ENCODE measurements at places on chromosomes 4 and X. TPM values are rescaled to one million over a fixed set of nuclear protein-coding genes. Genes with fewer than 3 reads are reported as not detected.

DNA sequence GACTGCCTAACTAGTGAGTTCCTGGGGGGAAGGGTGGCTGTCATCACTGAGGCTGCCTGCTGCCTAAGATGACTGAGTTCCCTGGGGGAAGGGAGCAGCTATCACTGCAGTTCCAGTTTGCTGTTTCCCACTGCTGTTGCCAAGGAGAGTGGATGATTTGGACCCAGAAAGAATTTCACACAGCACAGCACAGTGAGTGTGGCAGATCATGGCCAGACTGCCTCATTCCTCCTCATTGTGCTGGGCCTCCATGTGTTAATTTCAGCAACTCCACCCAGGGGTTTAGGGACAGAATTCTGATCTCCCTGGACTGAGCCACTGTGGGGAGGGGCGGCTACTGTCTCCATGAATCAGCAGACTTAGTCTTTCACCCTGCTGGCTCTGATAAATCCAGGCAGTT is 125.0 kb downstream of the TEX13C start:
- no peak for DNase-seq

DNA sequence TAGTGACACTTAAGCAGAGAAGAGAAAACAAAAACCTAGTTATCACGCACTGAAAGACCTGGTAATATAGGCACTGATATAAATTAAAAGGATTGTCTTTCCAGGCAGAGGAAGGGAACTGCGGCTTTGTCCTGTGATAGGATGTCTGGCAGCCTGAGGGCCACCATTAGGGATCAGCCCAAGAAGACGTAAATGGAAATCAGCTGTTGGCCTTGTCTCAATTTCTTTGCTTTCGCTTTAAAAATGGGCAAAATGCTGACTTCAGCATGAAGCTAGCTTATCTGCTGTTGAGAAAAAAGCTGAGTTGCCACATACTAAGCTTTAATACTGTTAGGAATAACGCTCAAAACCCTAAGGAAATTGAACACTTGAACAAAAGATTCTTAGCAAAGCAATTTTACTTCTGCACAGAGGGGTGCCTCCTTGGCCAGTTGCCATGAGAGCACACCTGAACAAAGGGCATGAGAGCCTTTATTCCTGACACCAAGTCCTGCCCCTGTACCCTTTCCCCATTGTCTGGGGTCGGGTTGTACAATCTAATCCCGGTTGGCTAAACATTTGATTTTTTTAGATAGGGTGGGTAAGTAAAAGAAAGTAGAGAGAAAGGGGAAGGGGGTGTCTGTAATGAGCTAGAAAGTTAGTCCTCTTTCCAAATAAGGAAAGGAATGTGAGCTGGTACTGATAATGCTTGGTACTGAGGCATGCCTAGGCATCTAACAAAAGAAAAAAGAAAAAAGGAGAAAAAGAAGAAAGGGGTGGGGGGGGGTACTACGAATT is 85.1 kb upstream of the UCP1 start:
- peak; percentile 9 for DNase-seq

COX7B2 gene
- polyA plus RNA-seq: not detected

GRCh38 chr4:113788888-113789287 is 27.4 kb upstream of the CAMK2D start:
- DNase-seq: no peak

DNA sequence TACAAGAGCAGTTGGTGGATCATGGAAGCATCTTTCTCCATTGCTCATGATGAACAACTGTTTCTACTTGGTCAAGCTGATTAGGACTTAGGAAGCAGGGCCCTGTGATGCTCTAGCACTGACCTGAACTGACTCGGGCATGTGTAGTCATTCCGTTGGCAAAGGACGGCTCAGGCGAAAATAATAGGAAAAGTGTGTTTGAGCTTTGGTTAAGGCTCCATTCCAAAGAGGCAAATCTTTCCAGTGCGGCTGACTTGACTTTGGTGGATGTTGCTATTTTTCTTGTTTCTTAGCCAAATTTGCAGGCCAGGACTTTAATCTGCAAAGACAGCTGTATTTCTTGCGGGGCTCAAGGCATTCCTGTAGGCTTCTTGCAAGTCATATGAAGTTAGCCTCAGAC is 39.5 kb downstream of the ZNF518B start:
- no peak for DNase-seq

STOX2 gene
- 5.7 TPM for polyA plus RNA-seq

DNA sequence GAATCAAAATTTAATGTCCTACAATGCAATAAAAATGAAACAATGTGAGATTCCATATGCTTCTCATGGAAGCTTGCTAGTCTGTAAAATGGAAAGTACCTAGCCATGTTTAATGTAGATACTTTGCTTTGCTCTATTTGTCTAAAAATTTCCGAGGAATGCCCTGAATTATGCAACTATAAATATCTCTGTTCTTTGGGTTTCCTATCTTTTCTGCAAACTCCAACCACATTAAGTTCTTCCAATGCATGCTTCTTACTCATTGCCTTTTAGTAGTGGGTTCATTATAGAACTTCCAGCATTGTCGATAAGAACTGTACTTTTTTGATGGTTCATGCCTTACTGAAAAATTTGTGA is 178.3 kb downstream of the RASL11B start:
- no peak for DNase-seq

GRCh38 chrX:102672856-102673255 is 21.6 kb downstream of the GPRASP1 start:
- DNase-seq: no peak

DNA sequence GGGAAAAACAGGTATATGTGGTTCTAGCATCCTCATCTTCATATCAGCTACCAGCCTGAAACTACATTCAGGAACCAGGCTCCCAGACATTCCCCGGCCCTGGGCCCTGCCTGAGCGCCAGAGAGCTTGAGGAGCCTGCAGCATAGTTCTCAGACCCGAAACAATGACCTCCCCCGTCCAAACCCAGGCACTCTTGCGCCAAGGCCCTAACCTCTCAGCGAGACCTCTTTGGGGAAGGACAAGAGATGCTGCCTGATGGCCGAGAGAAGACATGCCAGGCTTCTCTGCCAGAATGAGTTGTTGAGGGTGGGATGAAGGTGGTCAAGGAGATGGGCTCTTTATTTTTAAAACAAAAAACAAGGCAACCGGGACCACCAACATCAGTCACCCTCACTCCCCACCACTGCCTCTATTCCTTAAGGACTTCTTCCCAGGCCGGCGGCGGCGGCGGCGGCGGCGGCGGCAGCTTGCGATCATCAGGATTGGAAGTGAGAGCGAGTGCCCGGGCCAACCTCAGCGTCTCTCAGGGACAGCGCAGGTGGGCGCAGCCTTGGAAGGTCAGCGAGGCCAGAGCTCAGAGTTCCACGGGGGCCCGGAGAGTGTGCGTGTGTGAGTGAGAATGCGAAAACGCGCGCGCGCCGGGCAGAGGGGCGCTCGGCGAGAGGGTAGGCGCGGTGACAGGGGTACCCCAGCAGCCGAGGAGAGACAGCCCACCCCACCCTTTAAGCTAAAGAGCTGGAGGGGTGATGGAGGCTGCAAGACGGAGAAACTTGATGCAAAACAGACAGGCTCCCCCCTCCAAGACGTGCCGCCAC is 601 bp downstream of the INPP4B start:
- DNase-seq: peak; percentile 59

GRCh38 chr4:38949411-38950051 is 81.9 kb downstream of the FAM114A1 start:
- DNase-seq: no peak

DNA sequence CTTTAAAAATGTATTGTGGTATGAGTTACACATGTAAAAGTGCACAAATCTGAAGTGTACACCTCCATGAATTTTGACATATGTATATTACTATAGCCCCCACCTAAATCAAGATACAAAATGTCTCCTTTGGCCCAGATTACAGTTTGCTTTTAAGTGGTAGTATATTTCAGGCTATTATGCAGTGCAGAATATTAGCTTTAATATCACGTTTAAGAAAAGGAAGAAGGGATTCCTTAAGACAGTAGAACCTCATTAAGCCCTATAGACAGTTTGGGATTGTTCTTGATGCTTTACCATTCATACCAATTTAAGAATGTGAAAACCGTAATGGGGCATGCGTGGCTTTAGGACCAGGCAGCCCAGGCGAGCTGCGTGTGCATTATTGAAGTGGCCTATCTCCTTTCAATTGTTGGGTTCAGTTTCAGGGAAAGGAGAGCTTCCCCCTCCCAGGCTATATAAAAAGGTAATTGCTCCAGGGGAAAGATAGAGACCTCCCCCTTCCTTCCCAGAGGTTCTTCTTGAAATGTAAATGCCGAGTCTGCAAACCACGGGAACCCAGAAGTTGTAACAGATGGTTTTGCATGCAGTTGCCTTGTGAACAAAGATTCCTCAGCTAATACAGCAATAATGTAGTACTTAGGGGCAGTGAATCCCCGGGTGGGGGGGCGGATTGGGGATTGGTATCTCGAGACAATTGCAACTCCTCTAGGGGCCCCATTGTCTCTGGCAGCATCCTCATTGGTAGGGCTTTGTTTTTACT is 106.1 kb downstream of the UCHL1 start:
- DNase-seq: peak; percentile 72

GRCh38 chrX:7637066-7637465 is 205.9 kb upstream of the VCX start:
- DNase-seq: peak; percentile 38

GAGE12H gene
- polyA plus RNA-seq: not detected

PIR gene
- 2.5 TPM for polyA plus RNA-seq

DNA sequence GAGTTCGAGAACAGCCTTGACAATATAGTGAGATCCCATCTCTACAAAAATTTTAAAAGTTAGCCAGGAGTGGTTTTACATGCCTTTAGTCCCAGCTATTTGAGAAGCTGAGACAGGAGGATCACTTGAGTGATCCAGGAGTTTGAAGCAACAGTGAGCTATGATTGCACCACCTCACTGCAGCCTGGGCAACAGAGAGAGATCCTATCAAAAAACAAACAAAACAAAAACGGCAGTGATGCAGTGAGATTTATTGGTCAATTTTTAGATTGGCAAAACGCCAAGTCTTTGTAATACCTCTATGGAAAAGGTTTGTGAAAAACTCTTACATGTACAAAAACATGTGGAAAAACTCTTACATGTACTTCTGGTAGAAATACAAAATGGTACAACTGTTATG is 91.3 kb downstream of the PTPN13 start:
- DNase-seq: no peak

DNA sequence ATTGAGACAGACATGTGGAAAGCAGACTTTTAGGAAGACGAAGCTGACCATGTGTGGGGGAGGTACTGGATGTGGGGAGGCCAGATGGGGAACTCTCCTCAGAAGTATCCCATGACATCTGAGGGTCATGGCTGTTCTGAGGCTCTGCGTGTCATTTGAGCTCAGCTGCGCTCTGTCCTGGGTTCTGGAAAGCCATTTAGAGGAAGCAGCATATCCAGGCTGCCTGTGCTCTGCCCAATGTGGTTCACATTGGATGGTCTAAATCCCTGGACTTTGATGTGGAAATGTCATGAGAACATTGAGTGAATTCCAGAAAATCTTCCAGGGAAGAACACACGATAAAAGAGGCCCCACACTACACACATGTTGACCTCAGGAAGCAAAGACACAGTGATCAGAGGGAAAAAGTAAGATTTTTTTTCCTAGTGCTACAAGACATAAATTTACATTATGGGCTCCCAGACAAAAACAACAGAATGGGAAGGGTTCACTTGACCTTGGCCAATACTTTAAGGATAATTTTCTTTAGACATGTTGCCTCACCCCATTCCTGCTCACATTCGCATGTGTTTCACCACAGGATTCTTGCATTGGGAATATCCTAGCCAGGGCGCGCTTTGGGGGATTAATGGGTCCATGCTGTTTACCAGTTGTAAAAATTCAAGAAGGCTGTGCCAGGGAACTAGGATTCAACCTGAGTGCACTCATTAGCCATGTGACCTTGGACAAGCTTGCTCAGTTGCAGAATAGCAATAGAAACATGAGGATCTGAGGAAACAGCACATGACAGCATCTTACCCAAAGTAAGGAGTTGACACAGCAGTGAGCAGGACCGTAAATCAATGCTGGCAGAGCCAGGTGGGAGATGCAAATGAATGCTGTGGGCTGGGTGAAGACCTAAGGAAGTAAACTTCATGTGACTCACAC is 73.2 kb upstream of the C1QTNF7 start:
- DNase-seq: no peak

GRCh38 chrX:16931855-16932575 is 14.4 kb upstream of the REPS2 start:
- DNase-seq: no peak

GRCh38 chr4:168275836-168276235 is 42.7 kb downstream of the DDX60 start:
- no peak for DNase-seq

BMPR1B gene
- 7.6 TPM for polyA plus RNA-seq

- DNase-seq: no peak
These were observed 66.5 kb upstream of the ZFP42 start for GRCh38 chr4:187929024-187929423.

GRCh38 chr4:4386736-4387392 is at the start of gene NSG1:
NSG1 (plus strand) TSS chr4:4387102; CDS start chr4:4387630, 528 bp downstream.
- peak; percentile 62 for DNase-seq

DNA sequence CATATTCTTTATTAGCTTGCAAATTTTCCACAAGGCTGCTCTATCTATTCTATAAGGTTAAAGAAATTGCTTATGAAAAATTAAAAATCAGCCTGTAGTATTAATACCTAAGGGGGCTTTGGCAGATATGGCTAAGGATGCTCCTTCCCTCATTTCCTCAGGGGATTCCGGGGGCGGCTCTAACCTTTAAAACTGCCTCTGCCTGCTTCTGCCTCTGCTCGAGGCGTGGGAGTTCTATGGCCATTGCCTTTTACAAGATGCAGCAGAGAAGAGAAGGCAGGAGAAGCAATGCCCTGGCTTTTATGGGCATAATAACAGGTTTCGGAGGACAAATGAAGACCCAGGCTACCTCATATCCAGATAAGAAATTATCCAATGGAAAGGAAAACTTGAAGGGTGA is 8.6 kb upstream of the CDKN2AIP start:
- DNase-seq: no peak

CMC4 gene
- 7.3 TPM for polyA plus RNA-seq

GRCh38 chr4:151992332-151993154 is 231.7 kb upstream of the GATB start:
- DNase-seq: no peak

BOD1L1 gene
- polyA plus RNA-seq: 30.1 TPM

CDX4 gene
- polyA plus RNA-seq: not detected

THAP6 gene
- polyA plus RNA-seq: 10.7 TPM

CLTRN gene
- 0.74 TPM for polyA plus RNA-seq

DNA sequence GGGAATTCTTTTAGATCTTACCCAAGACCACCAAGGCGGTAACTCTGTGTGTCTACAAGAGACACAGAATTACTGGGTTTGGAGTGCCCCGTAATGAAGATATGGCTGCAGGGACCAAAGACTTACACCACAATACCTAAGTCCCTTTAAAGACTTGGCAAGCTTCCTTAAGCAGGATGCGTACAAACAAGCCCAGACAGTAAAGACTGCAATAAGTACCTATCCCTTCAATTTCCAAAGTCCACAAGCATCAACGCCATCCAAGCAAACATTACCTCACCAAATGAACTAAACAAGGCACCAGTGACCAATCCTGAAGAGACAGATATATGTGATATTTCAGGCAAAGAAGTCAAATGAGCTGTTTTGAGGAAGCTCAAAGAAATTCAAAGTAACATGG is 42.3 kb upstream of the RNF128 start:
- no peak for DNase-seq

- DNase-seq: no peak
These were observed 399.0 kb downstream of the GBA3 start for GRCh38 chr4:23091711-23092110.
